Stimulated activated naive CD8-positive, alpha-beta T cell treated with anti-CD3 and anti-CD28 coated beads, Interleukin-15, Interleukin-2, amounts not matched to agents 100 U/mL and 50 U/mL, for 24 hours (primary cell): ENCODE measurements at places on chromosomes 3 and 15.

- DNase-seq: no peak
Measured at GRCh38 chr3:9293076-9293475, 43.6 kb upstream of the SRGAP3 start.

DNA sequence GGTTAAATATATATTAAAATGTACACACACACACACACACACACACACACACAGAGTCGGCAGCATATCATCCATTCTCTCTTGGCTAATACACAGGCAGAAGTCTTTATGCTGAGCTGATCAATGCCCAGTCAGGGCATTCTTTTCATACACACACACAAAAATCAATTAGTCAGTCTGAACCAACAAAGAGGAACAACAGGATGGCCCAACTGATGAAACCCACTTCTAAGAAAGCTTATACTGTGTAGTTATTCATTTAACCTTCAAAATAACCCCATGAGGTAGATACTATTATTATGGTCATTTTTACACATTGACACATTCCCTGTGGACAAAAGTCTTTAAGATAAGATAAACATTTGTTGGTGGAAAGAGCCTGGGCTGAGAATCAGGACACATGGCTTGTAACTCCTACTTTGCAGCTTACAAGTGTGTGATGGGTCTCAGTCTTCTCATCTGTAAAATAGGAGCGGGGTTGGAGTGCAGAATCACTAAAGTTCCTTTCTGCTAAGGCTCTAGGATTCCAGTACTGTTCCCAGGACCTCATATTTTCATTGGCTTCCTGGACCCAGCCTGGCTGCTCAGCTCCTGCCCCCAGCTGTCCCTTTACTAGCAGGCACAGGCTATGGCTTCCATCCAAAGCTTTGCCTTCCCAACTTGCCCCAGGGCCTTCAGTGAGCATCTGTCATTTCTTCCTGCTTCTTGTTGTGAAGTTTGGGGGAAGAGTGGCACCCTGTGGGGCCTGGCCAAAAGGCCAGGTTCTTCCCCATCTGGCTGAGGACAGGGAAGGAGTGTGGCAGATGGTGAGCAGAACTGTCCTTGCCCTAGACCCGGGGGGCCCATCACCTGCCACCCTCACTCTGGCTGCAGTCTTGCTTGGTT is 27.2 kb upstream of the GLCE start:
- DNase-seq: no peak

DNA sequence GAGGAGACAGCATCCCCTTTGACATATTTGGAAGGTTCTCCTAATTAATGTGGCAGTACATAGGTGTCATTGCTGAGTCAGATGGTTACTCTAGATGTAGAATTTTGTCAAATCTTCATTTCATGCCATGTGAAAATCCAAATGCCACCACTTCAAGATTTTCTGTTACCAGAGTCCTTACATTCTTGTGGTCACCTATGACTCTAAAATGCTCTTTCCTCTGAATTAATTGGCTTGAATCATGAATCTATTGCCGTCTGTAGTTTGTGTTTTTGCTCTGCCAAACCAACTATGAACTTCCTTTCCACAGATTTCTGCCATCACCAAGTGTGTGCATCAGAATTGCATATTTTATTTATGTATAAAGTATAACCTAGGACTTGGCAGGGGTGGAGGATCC is 269.4 kb upstream of the ZPLD1 start:
- DNase-seq: no peak

GRCh38 chr3:122060040-122060698 is 5.0 kb downstream of the CD86 start:
- DNase-seq: no peak

DNA sequence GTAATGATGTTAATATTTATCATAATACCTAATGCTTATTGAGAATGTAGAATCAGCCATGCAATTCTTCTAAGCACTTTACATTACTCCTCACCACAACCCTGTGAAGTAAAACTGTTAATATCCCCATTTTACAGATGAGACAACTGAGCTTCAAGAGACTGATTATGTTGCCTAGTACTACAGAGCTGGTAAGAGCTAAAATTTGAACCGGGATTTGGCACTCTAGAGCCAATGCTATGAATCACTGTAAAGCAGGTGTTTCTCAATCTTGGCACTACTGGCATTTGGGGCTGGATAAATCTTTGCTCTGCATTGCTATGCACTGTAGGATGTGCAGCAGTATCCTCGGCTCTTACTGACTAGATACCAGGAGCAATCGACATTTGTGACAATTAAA is 367.7 kb downstream of the MAGI1 start:
- no peak for DNase-seq
